ENCODE measurements at places on chromosomes 6 and 20.
A peak's percentile ranks its signal among the peaks of the same experiment; 100 is the strongest.

DNA sequence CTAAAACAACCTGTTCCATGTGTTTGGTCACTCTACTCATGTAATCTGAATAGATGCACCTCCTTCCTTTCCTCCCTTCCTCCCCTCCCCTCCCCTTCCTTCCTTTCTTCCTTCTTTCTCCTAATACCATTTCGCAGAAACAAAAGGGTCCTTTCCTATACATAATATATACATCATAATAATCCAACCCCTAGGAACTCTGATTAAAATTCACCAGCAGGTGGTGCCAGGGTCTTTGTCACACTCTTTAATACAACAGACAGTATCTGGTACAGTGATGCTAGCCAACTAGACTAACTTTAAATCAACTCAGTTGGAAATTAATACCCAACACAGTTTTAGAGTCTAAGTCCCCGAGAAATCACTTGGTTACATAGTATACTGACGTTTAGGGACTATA, 181.2 kb upstream of the SHLD1 start:
- peak; percentile 52 for DNase-seq

GRCh38 chr6:14743144-14743473, 502.8 kb upstream of the JARID2 start:
- DNase-seq = no peak

DNA sequence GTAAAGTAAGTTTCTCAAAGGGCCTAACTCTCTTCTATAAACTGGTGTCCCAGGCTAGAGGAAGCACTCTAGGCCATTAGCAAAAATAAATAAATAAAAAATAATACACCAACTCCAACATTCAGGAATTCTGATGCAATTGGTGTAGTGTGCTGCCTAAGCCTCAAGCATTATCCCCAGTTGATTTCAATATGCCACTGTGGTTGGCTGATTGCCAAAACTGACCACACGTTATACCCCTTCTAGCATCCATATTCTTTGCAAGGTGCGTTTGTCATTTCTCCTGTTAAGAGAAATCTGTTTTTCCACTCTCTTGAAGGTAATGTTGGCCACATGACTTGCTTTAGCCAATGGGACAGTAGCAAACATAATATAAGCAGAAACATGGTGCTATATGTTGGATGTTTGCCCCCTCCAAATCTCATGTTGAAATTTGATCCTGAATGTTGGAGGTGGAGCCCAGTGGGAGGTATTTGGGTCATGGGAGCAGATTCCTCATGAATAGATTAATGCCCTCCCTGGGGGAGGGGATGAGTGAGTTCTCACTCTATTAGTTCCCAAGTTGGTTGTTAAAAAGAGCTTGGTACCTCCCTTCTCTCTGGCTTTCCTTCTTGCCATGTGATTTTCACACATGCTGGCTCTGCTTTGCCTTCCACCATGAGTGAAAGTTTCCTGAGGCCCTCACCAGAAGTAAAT, 71.9 kb upstream of the PLCB4 start:
- DNase-seq = no peak

DNA sequence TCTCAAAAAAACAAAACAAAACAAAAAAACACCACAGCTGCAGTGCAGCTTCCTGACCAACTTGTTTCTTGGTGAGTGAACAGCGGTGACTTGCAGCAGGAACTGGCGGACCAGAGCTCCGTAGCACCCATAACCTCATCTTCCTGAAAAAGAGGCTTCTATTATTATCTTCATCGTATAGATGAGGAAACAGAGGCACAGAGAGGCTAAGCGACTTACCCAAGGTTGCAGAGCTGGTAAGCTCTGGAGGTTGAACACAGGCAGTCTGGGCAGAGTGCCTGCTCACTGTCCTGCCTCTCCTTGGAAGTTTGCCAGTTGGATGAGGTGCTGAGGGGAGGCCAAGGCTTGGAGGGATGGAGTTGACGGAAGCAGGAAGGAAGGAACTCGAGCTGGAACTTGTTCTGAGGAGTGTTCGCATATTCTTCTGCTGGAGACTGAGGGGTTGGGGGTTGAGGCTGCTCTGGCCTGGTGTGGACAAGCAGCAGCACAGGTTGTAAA, 47.9 kb upstream of the CCDC167 start:
- peak; percentile 28 for DNase-seq

GRCh38 chr6:112357791-112358190, 10.7 kb downstream of the RFPL4B start:
- DNase-seq = no peak

GRCh38 chr6:1865585-1865984, 255.9 kb downstream of the FOXC1 start:
- DNase-seq = peak; percentile 54

DNA sequence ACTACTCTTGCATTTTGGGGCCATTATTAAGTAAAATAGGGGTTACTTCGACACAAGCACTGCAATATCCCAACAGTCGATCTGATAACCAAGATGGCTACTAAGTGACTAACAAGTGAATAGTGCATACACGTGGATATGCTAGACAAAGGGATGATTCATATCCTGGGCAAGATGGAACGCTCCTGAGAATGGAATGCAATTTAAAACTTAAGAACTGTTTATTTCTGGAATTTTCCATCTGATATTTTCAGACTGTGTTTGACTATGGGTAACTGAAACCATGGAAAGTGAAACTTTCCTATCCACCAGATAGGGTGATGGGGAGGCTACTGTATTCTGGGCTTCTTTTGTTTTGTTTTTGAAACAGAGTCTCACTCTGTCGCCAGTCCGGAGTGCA, 66.5 kb downstream of the ILRUN start:
- DNase-seq = no peak

- DNase-seq = no peak
These were observed 58.7 kb upstream of the RNF24 start for GRCh38 chr20:4073852-4074741.

- DNase-seq = no peak
These were observed 44.0 kb downstream of the SCAND1 start for GRCh38 chr20:35910254-35910653.

DNA sequence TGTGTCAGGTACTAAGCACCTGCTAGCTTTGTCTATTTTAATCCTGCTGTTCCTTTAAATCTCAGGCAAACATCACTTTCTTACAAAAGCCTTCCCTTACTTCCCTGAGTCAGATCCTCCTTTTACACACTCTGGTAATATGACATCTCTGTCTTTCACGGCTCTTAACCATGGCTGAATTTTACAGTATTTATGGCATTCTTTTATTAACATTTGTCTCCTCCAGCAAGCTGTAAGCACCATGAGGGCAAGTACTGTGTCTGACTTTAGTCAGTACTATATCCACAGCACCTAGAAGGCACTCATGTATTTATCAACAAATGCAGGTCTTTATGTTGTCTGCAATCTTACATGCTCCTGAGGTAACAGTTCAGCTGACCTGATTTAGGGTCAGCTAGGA, 33.7 kb upstream of the HBS1L start:
- no peak for DNase-seq

GRCh38 chr20:52425253-52425652, 233.7 kb upstream of the ZFP64 start:
- DNase-seq = no peak

DNA sequence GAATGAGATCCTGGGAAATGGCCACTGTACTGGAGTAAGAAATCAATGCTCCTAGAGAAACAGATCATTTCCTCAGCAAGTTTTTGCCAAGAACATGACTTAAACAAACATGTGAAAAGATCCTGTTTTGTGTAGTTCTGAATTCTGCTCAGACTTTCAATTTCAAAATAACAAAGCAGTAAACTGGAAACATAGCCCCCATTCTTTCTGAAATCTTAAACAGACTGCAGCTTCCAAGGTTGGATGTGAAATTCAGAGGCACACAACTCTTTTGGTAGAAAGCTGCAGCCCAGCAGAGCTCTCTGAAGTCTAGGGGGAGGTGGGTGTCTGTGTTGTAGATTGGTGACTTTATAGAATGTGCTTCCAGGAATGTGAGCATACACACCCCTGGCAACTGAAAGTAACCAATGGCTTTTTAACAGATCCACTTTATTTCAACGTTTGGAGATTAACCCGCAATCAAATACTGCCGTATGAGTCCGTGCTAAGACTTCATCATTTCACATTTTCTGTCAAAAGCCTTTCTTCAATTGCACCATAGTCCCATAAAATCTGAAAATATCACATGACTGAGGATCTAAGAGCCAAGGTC, 86.4 kb downstream of the ATXN1 start:
- no peak for DNase-seq

GRCh38 chr6:9295644-9296043, 860.3 kb upstream of the SLC35B3 start:
- DNase-seq = no peak

DNA sequence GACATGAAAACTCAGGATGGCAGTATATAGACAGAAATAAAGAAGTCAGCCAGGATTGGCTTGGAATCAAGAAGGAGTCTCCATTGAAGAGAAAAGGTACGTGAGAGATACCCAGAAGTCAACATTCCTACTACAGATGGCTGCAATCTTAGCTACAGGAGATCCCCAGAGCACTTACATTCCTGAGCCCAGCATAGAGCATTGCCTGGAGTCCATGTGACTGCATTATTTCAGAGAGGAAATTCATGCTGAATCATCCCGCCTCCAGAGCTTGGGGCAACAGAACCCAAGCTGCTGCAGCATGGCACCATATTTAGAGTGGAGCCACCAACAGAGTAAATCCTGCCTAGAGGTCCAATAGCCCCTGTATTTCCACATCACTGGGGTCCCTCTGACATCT, 125.0 kb upstream of the GRIK2 start:
- DNase-seq = no peak
